Spinal cord (tissue), 10 donors: ENCODE measurements at places on chromosomes 1 and 21. TPM values are rescaled to one million over a fixed set of nuclear protein-coding genes. Genes with fewer than 3 reads are reported as not detected.

DNA sequence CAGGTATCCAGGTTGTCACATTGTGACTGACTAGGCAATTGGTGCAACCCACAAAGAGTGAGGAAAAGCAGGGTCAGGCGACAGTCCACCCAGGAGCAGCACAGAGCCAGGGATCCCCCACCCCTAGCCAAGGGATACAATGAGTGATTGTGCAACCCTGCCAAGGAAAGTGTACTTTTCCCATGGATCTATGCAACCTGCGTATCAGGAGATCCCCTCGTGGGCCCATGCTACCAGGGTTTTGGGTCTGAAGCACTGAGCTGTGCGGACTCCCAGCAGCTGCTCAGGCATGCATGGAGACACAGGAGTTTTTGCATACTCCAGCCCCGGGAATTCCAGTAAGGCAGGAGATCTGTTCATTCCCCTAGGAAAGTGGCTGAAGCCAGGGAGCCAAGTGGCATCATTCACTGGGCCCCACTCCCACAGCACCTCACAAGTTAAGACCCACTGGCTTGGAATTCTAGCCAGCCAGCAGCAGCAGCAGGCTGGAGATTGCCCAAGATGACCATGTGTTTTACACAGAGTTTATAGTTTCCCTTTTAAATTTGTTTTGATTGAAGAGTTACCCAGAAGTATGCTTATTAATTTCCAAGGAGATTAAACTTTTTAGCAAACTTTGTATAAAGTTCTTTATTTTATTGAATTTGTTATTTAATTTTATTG is 136.0 kb downstream of the LTN1 start:
- no peak for DNase-seq

The RAVER2 gene
- 20.3 TPM for total RNA-seq

GRCh38 chr1:22236900-22237299 is 94.0 kb upstream of the WNT4 start:
- DNase-seq = no peak

The FCAMR gene
- total RNA-seq = not detected

DNA sequence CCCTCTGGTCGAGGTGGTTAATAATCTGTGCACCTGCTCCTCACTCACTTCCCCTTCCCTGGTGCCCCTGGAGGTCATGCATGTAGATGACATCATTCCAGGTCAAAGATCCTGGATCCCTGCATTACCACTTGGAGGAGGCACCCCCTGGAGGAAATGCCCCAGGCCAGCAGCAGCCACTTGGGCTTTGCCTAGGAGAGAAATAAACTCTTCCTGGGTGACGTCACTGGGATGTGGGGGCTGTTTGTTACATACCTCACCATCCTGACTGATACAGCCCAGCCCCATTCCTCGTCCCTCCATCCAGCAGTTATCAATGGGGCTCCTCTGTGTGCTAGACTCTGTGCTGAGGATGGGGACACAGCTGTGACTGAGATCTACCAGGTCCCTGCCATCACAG is 433.6 kb downstream of the PTPRU start:
- DNase-seq = no peak

- DNase-seq = no peak
Observed at GRCh38 chr1:237613984-237614383, 276.7 kb downstream of the ZP4 start.

DNA sequence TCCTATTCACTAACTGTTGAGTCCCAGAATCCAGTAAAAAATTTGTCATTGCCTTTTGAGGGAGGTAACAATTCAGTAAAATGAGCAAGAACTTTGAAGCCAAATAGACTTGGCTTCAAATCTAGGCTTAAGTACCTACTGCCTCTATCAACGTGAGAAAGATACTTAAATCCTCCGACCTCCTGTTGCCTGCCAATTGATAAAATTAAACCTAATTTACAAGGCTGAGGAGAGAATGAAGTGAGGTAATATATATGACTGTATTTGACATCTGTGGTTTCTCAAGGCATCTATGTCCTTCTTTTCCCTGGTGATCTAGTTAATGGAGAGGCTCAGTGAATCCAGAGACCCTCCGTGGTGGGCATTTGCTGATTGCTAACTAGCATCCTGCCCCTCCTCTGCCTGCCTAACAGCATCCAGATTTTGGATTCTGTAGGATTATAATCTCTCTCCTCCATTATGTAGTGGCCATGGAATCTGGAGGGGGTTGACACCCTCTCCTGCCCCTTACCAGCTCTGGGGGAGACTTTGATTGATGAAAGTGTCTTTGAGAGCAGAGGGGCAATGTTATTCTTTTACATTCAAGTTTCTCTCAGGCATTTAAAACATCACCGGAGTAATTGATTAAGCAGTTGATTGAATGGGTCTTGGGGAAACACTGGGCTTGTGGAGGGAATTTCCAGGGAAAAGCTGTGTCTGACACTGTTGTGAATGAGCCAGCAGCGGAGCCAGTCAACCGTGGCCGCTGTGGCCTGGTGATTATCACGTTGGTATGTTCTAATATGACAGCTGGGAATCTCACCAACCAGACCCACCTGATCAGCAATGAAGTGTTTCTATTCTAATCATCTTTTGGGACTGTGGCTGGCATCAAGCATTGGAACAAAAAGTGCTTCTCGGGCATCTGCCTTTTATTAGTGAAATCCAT is 140.7 kb upstream of the FAM78B start:
- no peak for DNase-seq

The KIF21B gene
- total RNA-seq = 37.8 TPM

DNA sequence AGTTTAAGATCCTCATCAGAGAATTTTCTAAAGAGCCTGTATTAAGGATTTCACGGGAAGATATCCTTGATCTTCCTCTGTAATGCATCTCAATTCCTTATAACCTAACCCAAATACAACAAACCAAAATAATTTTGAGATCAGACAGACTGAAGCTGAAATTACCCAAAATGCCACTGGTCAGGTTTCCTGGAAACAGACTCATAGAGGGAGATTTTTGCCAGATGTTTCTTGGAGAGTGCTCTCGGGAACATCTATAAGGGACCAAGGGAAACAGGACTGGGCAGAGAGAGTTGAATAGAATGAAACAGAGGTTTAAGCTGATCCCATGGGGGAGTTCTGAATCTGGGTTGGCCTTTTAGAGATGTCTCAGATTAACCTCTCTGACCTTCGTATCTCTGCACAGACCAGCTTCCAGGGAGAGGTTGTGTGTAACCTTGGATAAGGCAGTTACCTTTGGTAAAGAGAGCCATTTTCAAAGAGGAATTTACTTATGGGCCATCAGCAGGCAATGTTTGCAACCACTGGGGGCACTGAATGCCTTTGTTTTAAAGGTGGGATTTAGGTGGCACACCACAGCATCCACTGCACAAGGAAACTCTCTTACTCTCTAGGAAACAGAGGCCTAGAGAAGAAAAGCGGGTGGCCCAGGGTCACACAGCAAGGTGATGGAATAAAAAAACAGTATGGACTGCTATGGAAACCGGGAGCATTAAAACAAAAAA is 130.8 kb upstream of the SGIP1 start:
- DNase-seq = no peak

DNA sequence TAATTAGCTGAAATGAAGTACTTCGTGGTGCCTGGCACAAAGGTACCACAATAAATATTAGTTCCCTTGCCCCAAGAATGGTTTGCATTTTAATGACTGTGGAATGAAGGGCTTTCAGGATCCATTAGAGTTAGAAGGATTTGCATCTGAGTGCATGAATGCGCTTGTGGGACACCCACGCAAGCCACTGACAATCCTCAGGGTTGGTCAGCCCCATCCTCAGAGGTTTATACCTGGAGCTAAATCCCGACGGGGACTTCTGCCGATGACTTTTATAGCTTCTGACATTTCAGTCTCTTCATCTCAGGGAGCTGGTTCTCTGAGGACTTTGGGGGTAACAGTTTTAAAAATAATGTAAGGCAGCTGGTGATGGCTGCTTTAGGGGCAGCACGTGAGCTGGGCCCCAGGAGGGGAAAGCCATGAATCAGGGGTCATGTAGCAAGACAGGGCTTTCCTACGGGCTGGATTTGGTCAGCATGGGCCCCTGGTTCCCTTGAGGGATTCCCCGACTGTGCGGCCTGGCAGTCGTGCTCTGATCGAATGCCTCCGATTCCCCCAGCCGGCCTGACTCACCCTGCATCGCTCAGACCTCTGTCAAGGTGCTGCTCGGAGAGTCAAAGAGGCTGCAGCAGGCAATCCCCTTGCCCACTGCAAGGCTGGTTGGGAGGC is 20.8 kb upstream of the IL10 start:
- no peak for DNase-seq

The LCK gene
- 0.22 TPM for total RNA-seq

DNA sequence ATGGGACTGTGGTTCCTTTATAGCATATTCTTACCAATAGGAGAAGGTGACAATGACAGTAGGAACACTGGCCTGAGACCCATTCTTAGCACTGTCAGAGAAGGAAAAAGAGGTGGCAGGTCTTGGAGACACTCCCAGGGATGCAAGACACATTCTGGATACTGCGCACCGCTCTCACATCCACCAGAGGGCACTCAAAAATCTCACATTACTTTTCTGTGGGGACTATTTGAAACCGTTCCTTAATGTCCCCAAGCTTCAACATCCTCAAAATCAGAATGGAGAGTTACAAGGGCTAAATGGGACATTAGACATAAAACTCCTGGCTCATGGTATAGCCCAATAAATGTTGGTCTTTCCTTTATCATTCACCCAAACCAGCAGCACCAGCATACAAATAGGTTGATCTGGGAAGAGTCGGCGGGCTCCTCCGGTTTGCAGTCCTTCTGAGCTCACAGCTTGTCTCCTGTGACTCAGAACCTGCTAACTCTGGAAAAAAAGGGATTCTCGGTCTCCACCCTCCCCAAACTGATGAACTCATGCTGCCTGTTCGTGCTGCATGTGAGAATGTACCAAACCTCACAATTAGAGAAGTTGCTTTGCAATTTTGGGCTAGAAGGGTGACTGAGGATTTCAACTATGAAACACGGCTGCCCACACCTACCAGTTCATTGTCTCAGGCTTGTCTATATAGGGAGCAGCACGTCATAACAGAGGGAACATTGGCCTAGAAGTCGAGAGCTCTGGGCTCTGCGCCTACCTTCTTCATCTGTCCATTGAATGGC is 40.2 kb downstream of the IL12RB2 start:
- peak; percentile 18 for DNase-seq

The ANKRD65 gene
- total RNA-seq = 6.7 TPM

The ZNF695 gene
- 2.6 TPM for total RNA-seq

- no peak for DNase-seq
Observed at GRCh38 chr1:57748719-57749118, 324.9 kb upstream of the DAB1 start.

- no peak for DNase-seq
Observed at GRCh38 chr1:248805876-248806275, 19.8 kb downstream of the SH3BP5L start.

- DNase-seq = no peak
Observed at GRCh38 chr1:14848203-14848602, 249.7 kb downstream of the KAZN start.

GRCh38 chr21:38524168-38525153 is 26.2 kb upstream of the ERG start:
- no peak for DNase-seq

DNA sequence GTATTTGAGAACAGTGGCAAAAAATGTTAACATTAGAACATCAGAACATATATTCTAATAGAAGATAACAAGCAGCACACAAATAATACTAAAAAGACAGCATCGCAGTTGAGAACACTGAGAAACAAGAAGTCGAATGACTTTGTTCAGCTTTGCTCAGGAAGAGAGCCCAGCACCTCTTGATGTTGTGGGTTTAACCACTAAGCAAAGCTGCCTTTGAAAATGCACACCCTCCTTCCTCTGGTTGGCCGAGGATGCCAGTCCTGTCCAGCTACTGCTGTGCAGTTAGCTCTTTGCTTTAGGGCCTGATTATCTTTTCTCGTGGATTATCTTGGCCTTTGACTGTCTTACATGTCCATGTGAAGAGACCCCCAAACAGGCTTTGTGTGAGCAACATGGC is 60.5 kb downstream of the SPATA46 start:
- no peak for DNase-seq

- no peak for DNase-seq
Observed at GRCh38 chr1:218459450-218459849, 114.3 kb downstream of the TGFB2 start.

- peak; percentile 69 for DNase-seq
Observed at GRCh38 chr1:16189921-16190621, 22.4 kb downstream of the ARHGEF19 start.

The DCLRE1B gene
- total RNA-seq = 11.4 TPM

DNA sequence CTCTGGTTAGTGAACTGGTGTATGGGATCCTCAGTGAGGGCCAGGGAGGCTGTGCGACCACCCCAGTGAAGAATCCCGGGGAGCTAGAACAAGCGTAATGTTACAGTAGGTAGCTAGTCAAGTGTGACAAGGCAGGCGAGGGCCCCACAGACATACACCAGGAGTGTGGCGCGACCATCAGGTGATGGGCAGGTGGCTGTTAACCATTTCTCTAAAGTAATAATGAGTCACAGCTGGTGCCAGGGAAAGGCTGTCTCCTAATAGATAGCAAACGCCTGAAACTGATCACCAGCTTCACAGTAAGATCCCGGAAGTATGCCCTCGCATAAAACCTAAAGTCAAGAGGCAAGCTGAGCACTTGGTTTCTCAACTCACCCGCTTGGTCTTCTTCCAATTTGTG is 40.5 kb upstream of the TARBP1 start:
- no peak for DNase-seq

GRCh38 chr1:42937141-42937696 is 21.4 kb downstream of the SLC2A1 start:
- DNase-seq = no peak

The CASP9 gene
- 13.2 TPM for total RNA-seq

The RXRG gene
- total RNA-seq = 8.5 TPM

DNA sequence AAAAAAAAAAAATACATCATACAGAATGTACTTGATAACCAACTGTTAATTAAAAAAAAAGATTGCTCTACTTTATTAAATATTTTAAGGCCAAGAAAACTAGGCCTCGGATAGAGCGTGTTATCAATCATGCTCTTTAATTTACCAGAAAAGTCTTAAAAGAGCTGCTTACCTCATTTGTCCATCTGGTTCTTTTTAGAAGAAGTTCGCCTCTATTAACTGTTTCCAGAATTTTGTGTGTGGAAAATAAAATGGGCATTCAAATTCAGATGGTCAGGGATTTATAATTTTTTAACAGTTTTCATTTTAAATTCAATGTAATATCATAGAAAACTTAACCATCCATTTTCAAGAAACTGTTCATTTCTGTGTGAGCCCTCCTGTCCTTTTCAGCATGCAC is 53.8 kb downstream of the KCNK1 start:
- no peak for DNase-seq

DNA sequence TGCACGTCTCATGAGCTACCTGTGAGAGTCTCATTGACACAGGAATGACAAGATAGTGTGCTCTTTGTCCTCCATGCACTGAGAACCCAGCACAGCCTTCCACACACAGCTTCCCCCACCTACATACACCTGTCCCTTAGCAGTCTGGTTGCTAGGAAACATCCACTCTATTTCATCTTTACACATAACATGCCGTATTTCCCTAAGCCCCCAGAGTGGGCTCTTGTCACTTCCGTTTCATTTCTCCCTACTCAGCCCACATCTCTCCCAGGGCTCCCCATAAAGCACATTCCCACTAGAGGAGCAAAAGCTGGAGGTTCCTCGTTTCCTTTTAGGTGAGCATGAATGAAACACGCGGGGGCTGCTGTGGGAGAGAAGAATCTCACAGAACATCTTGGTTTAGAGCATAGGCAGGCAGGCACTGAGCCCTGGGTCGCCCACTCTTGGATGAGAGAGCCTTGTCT is 137.1 kb downstream of the ETS2 start:
- peak; percentile 87 for DNase-seq
